Right ventricle myocardium superior (tissue), 1 donor: ENCODE measurements at places on chromosomes 2 and 18. TPM values are rescaled to one million over a fixed set of nuclear protein-coding genes. Genes with fewer than 3 reads are reported as not detected.

DNA sequence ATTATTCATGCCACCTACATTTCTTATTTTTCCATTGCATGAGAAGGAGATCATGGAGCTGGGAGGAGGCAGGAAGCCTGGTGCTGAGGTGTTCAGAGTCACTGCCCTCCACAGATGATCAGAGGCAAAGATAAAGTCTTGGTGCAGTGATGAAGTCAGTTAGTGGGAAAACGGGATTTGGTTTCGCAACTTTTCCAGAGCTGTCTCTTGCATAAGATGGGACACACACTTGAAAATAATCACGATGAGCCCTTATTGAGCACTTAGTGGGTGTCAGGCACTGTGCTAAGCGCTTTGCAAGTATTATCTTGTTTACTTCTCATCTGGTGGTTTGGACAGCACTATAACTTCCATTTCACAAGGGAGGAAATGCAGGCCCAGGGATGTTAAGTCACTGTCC is 222.1 kb upstream of the SMAD2 start:
- DNase-seq = no peak

Gene POLE4
- total RNA-seq = 48.7 TPM

DNA sequence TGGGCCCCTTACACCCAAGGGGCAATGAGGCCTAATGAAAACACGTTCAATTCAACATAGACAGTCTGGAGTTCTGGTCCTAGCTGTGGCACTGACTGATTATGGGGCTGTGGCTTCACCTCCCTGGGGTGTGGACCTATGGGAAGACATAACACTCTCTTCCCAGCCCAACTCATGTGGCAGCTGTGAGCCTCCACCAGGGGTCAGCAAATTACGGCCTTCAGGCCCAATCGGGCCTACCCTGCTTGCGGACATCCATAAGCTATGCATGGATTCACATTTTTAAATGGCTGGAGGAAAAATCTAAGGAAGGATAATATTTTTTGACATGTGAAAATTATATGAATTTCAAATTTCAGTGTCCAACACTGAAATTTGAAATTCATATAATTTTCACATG is 101.3 kb downstream of the LOXHD1 start:
- no peak for DNase-seq

DNA sequence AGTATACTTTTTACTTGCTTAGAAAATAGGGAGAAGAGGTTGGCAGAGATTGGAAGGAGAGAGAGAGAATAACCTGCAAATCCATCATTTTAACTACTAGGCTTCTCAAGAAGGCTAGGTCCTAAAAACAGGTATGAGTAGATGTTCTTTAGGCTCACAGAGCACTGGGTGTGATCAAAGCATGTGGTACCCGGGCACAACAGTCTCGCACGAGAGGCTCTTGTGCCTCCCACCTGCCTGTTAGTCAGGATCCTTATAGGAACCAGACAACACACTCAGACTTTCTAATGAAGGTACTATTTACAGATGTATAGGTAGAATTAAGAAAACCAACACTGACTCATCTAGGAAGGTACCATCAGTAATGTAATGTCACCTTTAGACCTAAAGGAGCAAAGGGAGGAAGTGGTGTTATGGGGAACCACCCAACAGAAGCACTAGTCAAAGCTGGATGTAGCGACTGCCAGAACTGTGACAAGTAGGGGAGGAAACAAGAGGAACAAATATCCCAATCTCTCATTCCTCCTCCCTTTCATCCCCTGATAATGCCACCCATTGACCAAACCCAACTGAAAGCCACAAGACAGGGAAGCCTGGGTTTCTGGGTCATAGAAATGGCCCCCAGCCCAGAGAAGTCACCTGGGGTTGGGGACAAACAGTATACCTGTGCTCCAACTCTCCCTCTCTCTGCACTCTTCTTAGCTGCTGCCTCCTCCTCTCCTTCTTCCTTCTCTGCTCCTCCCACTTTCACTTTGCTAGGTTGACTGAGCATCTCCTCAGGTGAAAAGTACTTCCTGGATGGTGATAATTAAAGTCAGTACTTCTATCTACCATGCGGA is 16.0 kb upstream of the MARCHF4 start:
- no peak for DNase-seq

DNA sequence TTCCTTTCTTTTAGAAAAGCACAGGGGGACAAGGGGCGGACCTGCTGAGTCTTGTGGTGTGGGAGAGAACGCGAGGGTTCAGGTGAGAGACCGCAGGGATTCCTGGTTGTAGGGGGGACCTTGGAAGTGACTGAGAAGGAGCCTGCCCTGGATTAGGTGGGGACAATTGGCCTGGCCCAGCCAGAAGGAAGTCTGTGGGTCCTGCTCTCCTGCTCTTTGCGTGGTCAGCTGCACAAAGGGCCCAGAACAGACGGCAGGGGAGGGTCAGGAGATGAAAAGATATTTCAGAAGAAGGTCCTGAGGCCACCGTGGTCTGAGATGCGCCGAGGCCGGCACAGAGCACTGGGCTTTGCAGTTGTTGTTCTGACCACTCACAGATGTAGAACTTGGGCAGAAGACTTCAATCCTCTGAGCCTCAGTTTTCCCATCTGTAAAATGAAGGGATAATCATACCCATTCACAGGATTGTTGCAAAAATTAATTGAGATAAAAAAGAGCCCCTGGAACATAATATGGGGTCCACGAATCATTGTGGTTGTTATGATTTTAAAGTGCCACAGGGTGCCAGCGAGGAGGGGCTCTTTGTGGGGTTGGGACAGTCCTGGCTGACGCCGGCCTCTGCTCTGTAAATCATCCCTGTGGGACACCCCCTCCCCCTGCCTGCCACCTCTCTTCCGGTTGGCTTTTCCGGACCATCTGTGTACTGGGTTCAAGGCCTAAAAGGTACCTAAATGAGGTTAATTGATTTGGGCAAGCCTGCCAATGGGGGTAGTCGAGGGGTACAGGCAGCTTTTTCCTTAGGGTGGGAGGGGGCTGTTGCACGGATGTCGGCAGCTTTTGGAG is 1.8 kb downstream of the LPIN1 start:
- no peak for DNase-seq

- DNase-seq = no peak
Measured at GRCh38 chr2:229956491-229956890, 34.2 kb downstream of the FBXO36 start.

GRCh38 chr18:34772887-34773286 is 62.8 kb downstream of the DTNA start:
- DNase-seq = no peak

Gene TMEM247
- total RNA-seq = not detected

DNA sequence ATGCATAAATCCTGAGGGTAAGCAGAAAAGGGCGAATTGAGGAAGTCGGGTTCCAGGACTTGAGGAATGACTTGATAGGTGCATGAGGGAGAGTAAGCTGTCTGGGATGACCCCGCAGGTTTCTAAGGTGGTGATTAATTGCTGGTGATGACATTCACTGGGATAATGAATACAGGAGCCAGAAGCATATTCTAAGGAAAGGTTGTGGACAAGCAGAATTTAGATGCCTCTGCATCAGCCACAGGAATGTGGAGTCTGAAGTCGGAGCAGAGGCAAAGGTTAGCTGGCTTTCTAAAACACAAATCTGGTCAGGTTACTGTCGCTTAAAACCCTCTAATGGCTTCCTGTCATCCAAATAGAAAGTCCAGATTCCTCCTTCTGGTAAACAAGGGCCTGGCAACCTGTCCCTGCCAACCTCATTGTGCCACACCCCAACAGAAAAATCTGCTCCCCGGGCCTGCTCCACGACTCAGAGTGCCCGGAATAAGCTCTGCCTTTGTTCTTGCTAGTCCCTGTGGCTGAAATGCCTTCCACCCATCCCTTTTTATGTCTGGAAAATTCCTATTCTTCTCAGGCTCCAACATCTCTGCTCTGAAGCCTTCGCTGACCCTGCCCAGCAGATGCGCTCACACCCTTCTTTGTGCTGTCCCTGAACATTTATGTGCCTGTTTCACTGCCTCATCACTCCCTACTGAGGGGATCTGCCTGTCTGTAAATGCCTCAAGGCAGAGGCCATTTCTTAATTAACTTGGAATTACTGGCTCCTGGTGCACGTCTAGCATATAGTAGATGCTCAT is 11.3 kb upstream of the TMEM214 start:
- no peak for DNase-seq

Gene LOXHD1
- 0.62 TPM for total RNA-seq

GRCh38 chr2:136104977-136105376 is 13.0 kb downstream of the CXCR4 start:
- no peak for DNase-seq

GRCh38 chr2:156430980-156431358 is 5.2 kb upstream of the GPD2 start:
- no peak for DNase-seq

DNA sequence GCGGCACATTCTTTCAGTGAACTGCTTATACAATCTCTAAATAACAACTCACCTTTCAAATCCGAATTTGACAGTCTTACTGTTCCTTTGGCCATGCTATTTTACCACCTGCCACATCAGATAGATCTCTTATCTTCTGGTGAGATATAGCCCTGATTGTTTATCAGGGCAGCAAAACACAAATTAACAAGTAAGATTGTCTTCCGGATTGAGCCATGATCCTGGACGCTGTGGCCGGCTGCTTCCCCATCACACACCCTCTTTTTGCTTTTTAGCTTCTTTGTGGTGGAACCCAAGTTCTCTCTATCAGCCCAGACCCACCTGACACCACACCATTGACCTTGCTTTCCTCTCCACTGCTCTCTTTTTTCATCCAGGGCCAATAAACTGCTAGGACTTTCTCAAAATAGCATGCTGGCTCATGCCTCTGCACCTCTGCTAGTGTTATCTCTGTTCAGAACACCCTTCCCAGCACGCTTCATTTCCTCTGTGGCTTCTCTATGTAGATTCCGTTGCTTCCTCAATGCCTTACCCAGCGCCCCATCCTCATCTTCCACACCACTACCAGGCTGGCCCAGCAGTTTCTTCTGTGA is 111.8 kb upstream of the CNTNAP5 start:
- DNase-seq = no peak

- DNase-seq = no peak
Measured at GRCh38 chr2:7986431-7986830, 695.4 kb upstream of the ID2 start.

Gene HOXD13
- total RNA-seq = not detected

Gene ELOA2
- not detected for total RNA-seq

GRCh38 chr2:211903961-211904360 is 634.6 kb downstream of the ERBB4 start:
- no peak for DNase-seq

GRCh38 chr2:140891614-140892212 is 1239.1 kb downstream of the LRP1B start:
- DNase-seq = no peak

- no peak for DNase-seq
Measured at GRCh38 chr2:192390401-192390800, 195.7 kb upstream of the TMEFF2 start.

Gene LAMA3
- total RNA-seq = 3.3 TPM

GRCh38 chr2:107591561-107592279 is 235.0 kb upstream of the RGPD4 start:
- DNase-seq = no peak

- peak; percentile 86 for DNase-seq
Measured at GRCh38 chr2:98086491-98087446, at the start of gene VWA3B. Gene VWA3B, plus strand, starts transcription at chr2:98087167. Its CDS starts 5,926 bp downstream, at chr2:98093093.

DNA sequence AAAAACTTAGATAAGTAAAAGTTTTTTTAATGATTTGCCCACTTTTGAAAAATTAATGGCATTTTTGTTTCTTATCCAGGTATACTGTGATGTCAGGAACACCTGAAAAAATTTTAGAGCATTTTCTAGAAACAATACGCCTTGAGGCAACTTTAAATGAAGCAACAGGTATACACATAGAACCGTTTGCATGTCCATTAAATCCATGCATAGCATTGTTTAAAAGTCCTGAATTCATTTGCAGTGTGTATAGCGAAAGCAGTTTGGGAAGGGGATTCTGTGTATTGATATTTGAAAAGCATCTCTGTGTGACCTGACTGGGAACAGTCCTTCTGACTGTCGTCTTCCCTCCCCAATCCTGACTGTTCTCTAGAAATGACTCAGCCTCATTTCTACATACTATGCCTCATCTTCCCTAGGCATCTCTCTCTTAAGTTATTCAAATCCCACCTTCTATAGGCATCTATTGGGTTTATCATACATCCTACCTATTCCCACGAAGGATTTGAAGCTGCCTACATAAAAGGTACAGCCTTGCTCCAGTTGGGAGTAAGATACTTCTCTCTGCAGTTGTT is 79.2 kb upstream of the MAP3K20 start:
- DNase-seq = no peak

GRCh38 chr2:43509886-43510285 is 86.0 kb downstream of the THADA start:
- DNase-seq = no peak

- peak; percentile 67 for DNase-seq
Measured at GRCh38 chr18:26574958-26575864, 26.9 kb upstream of the KCTD1 start.

DNA sequence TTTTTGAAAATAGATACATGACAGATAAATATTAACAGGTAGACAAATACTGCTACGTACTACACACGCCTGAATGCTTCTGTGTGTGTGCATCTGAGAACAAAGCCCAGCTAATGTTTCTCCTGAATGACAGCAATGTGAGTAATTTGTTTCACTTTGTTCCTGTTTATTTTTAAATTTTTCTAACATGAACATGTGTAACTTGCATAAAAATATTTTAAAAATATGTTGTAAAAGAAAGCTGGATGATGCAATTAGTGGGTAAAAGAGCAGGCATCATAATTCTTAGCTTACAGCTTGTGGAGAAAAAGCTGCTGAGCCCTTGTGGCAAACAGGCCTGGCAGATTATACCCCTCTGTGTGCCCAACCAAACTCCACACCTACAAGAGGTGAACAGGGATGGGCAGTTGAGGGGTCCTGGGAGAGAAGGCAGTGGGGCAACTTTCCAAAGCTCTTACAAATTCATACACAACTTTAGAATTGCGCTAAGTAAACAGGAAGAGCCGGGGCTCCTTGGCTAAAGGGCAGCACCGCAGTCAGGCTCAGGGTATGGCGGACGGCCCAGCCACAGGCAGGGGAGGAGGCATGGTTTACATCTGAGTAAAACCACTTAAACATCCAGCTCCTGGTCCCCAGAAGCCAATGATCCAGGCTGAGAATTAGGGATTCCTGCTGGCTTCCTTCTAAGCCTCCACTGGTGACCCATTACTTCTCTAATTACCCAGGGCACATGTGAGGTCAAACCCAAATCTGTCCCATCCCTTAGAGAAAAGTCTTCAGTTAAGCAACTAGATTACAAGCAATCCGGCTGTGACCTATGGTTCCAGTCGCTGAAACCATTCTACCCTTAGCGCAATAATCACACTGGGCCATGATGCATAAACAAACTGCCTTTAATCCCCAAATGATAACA is 14.0 kb downstream of the PXDN start:
- no peak for DNase-seq

- no peak for DNase-seq
Measured at GRCh38 chr2:160087854-160088745, 25.7 kb upstream of the PLA2R1 start.
